ENCODE measurements at places on chromosomes 3 and 15.

DNA sequence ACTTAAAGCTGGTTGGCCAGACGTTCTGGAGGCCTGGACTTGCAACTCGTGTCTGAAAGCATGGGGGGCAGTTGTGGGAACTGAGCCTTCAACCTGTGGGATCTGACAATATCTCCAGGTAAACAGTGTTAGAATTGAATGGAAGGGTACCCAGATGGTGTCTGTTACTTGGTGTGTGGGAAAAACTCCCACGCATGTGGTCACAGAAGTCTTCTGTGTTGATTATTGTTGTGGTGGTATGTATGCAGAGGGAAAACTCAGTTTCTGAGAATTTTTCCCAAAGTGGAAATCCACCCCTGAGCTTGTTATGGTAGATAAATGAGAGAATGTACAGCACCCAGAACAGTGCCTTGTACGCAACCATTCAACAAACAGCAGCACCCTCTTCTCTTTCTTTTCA lies 238.1 kb upstream of the ICE2 start:
- no peak for DNase-seq

- no peak for DNase-seq
These were observed 138.9 kb downstream of the TMCO5A start for GRCh38 chr15:38073178-38073946.

- DNase-seq: no peak
These were observed 133.4 kb upstream of the BHLHE40 start for GRCh38 chr3:4845882-4846281.

- no peak for DNase-seq
These were observed 356.0 kb downstream of the SHQ1 start for GRCh38 chr3:72492240-72492639.

GRCh38 chr3:133188996-133189395 lies 150.8 kb downstream of the TMEM108 start:
- no peak for DNase-seq
